ENCODE measurements at places on chromosomes 4 and X.

DNA sequence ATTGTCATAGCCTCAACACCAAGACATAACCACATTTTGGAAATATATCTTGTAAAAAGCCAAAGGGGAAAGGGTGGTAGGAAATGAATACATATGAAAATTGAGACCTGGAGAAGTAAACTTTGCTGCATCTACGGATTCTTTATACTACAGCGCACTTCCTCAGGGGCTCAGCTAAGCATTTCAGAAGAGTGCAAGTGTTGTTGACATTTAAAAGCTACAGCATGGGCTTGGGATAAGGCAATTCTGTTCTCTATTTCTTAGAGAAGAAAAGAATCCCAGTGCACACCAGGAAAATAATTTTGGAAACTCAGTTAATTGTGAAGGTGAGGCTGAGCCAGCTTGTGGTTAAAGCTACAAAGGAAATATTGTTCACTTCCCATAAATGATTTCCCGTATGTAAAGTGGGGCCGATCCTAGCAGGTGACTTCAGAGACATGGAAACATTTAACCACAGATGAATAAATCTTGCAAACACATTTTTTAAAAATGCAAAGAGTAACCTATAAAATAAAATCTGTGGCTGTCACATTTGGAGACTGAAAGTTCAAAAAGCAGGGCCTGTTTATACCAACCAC lies 12.6 kb upstream of the GBA3 start:
- DNase-seq = no peak

GRCh38 chr4:147933316-147933715 lies 201.4 kb downstream of the ARHGAP10 start:
- DNase-seq = no peak

GRCh38 chrX:136619899-136620505 lies 28.0 kb upstream of the CD40LG start:
- DNase-seq = peak; percentile 29

- DNase-seq = no peak
Measured at GRCh38 chr4:118397623-118397979, 44.8 kb upstream of the PRSS12 start.

DNA sequence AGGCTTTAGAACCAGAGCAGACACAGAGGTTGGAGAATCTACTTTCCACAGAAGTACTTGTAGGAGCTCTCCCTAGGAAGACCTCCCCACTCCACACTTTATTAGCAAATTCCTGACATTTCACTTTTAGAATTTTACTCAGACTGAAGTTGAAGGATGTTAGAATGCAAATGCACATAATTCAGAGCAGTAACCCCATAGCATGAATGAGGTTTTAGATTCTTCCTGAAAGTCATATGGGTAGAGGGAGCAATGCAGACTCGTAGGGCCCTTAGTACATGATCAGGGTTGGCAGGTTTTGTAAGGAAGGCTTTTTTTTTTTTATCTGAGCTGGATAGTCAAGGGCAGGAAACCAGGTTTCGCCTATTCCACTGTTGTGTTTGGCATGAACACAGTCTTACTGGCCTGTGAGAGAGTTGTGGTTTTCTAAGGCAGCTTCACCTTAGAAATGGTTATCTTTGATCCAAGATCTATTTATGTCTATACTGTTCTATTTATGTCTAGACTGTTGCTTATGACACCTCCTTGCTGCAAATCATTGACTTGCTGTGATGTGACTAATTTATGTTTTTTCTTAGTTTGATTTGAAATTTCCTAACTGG lies 48.9 kb downstream of the SPATA18 start:
- no peak for DNase-seq

- no peak for DNase-seq
Measured at GRCh38 chr4:40848251-40848650, 98.5 kb downstream of the NSUN7 start.

Measured in activated naive CD4-positive, alpha-beta T cell treated with anti-CD3 and anti-CD28 coated beads, Interleukin-2, amount 50 U/mL, for 16 hours (primary cell).